ENCODE measurements at places on chromosomes 7 and 10.

GRCh38 chr7:95804052-95804451 lies 31.7 kb downstream of the DYNC1I1 start:
- DNase-seq: no peak

DNA sequence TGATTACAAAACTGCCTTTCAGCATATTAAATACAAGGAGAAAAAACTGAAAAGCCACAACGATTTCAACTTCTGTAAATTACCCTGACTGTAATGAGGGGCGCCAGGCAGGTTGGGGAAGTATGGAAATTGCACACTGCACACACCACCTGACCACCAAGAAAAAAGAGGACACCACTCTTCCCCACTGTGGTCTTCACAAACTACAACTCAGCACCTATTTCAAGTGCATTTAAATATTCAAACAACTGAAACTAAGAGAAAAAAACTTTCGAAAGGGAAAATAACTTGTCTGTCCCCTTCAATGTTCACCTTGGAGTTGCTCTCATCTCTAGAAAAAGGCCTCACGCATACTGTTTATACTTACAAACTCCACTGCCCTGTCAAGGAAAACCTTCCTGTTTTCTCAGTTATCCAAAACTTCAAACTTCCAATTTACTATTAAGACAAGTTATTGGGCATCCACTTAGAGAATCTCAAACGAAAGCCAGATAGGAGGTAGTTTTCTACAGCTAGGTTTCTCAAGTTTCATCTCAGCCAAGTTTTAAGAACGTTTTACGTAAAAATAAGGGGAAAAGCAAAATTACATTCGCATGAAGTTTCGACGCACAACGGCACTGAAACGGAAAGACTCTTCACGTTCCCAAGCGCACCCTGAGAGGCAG lies 1.4 kb downstream of the LARP4B start:
- DNase-seq: no peak

DNA sequence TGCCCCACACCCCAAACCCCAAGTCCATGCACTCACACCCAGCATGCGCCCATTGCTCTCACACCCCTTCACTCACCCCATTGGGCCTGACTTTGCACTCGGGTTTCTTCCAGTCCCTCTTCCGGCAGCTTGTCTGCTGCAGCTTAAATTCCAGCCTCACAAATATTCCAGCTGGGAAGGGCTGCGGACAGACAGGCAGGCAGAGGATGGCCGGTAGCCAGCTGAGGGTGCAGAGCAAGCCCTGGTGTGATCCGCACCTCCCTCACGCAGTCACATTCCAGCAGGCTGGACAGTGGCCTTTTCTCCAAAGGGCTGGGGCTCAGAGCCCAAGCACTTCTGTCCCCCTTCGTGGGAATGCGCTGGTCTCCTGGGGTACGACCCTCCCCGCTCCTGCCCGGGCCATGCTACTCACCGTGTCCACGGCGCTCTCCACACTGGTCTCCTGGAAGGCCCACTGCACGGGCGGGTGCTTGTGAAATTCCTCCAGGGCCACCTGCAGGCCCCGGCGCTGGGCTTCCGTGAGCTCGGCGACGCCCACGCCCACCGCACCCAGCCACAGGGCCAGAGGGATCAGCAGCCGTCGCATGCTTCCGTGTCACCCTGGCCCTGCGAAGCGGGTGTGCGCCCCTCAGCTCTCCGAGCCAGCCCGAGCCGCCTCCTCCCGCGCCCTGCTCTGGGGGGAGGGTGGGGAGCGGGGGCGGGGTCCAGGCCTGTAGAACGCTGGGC lies 1.2 kb downstream of the RARRES2 start:
- DNase-seq: no peak

DNA sequence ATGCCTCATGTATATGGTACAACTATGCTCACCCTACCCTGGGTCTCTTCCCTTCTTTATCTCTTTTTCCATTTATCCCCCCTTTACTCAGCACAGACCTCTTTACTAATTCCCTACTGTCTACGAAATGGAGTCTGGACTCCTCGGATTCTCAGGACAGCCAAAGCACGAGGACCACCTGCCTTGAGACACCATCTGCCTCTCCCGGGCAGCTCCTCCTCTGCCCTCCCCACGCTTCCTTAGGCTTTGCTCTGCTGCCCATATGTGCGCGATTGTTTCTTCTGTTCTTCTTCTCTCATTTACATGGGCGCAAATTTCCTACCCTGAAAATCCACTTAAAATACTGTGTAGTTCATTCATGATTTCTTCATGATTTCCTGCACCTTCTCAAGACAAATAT lies 62.7 kb upstream of the STK17A start:
- no peak for DNase-seq

DNA sequence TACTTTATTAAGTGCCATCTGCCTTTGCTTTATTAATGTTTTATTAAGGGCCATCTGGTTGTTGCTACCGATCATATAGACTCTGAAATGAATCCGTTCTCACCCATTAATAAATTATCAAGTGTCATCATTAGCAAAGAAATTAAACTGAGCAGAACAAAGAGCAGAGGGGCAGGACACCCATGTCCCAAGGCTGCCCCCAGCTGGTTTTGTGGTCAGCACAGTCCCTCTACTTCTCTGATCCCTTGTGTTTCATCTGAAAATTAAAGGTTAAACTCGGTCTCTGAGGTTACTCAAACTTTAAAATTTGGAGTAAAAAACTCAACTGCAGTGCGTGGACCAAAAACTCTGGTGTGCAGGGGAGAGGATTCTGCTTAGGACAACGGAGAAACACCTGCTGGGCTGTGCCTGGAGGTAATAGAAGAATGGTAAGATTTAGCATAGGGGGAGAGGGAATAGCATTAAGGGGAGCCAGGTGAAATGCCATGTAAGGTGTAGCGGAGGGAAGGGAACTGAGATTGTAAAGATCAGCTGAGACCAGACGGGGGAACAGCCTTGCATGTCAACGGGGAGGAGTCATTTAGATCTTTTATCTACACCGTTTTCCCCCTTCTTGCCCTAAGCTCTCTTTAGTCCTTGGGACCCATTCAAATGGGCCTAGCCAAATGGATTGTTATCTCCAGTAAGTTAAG lies 10.8 kb upstream of the GSDME start:
- DNase-seq: no peak

DNA sequence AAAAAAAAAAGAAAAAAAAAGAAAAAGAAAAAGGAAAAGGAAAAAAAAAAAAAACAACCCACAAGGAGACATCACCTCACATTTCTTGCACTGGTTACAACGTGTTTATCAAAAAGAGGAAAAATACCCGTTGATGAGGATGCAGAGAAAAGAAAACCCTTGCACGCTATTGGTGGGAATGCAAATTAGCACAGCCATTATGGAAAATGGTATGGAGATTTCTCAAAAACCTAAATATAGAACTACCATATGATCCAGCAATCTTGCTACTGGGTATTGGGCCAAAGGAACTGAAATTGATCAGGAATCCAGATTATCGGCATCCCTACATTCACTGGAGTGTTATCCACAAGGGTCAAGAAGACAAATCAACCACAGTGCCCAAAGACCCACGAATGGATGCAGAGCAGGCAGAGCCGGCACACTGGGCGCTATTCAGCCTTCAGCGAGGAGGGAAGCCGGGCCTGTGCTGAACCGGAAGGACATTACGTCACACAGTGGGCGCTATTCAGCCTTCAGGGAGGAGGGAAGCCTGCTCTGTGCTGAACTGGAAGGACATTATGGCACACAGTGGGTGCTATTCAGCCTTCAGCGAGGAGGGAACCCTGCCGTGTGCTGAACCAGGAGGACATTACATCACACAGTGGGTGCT lies 258.7 kb downstream of the ZMYND11 start:
- DNase-seq: no peak

- no peak for DNase-seq
These were observed 28.9 kb downstream of the BAG3 start for GRCh38 chr10:119680050-119680449.

- DNase-seq: no peak
These were observed 18.0 kb downstream of the DNTT start for GRCh38 chr10:96322275-96322674.

DNA sequence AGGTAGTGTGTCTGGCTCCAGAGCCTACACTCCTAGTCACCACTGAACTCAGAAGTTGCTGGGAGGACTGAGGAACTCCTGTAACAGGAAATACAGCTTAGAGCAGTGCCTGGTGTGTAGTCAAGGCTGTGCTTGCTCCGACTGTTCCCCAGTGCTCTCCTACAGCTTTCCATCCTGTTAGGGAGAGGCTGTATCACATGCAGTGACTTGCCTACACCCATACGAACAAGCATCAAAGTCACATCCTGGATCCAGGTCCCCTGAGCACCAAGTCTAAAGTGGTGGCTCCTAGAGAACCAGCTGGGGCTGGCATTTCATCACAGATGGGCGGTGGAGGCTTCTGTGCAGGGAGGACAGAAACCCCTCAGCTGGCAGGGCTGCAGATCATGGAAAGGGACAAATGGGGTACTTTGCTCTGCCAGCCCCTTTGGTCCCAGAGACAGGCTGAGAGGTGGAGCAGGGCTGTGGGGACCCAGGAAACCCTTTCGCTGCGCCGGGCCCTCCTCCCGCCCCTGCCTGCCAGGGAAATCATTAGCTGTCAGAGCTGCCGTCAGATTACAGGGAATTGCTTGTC lies 7.7 kb downstream of the ASB10 start:
- no peak for DNase-seq

DNA sequence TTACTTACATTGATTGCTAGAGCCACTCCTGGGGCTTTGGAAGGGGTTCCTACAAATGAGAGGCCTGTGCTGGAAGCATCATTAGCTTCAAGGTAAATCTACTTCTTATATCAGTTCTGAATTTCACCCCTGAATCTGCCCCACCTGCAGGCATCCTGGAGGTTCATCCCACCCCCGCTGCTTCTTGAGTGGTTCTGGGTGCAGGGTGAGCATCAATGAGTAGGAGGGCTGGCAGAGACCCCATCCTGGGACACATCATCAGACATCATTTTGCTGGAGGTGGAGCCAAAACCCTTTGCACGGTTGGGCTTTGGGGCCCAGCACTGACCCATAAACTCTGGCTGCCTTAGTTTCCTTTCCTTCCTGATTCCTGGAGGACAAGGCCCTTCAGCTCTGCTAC lies 143.7 kb downstream of the PTPN20 start:
- DNase-seq: no peak

DNA sequence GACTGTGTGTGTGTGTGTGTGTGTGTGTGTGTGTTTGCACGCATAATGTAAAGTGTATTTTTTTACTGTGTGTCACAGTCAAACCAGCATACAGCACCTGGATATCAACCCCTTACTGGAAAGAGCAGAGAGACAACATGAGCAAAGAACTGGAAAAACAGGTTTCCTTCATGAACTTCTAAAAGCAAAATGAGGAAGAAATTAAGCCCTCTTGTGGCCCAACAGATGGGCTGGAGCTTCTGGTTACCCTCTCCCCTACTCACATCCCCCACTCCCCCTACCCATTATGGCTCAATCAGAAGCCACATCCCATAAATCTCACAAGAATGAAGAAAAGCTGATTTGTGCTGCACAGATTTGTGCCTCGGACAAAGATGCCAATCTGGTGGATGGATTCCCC lies 36.2 kb downstream of the PDE1C start:
- DNase-seq: no peak

- no peak for DNase-seq
These were observed 288.4 kb downstream of the KCNMA1 start for GRCh38 chr10:77349226-77349625.

DNA sequence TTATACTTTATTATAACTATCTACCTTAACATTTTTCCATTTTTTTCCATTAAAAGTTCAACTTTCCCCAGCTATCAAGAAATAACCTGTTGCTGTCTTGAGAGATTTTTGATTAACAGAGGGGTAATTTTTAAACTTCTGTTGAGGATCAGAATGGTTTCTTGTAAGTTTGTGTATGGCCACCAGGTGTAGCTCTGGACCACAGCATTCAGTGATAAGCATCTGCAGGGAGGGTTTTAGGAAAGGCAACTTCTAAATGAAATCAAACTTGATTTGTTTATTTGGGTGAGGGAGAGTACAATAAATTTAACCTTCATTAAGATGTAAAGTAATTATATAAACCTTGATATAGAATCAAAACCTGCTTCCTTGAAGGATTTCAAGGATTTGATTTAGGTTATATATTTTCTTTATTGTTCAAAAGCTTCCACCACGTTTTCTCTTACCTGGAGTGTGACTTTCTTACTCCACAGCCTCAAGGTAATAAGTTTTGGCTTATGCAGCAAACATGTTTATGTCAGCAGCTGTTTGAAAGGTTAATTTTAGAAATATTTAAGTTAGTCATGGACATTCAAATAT lies 153.3 kb downstream of the STK31 start:
- DNase-seq: no peak

- DNase-seq: no peak
These were observed 1.1 kb downstream of the AHR start for GRCh38 chr7:17299483-17299991.

DNA sequence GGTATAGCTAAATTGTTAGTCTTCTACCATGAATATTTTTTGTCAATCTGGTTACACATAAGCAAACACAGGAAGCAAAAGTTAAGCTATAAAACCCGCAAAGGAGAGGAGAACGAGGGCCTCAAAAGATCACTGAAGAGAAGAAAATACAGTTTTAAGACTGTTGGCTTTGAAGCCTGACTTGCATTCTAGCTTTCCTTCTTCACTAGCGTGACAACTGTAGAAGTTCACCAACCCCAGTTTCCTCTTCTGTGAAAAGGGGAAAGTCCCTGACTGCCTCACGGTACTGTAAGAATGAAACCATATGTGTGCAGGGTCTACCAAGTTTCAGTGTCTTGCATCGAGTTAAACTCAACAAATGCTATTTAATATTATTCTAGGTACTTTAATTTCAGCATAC lies 7.5 kb upstream of the LRRN3 start:
- DNase-seq: peak; percentile 16

- peak; percentile 69 for DNase-seq
These were observed at the start of gene MYO1G for GRCh38 chr7:44978511-44979366. TSS of gene MYO1G (minus strand) at chr7:44979015. CDS start at chr7:44978961, 54 bp downstream.

DNA sequence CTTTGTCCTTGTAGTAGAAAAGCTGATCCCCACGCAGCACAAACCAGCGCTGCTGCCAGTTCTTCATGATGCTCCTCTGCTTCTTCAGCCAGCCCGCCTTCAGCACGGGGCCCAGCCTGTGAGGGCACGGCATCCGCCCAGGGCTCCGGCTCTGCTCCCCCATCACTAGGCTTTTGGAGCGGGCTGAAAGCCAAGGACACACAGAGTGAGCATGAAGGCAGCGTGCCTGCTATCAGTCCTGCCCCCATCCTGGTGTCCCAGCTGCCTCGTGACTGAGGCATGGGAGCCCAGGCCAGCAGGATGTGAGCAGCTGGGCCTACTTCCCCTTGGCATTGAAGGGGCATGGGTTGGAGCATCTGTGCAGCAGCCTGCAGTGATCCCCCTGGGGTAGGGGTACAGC lies 21.9 kb downstream of the ARHGAP22 start:
- no peak for DNase-seq

DNA sequence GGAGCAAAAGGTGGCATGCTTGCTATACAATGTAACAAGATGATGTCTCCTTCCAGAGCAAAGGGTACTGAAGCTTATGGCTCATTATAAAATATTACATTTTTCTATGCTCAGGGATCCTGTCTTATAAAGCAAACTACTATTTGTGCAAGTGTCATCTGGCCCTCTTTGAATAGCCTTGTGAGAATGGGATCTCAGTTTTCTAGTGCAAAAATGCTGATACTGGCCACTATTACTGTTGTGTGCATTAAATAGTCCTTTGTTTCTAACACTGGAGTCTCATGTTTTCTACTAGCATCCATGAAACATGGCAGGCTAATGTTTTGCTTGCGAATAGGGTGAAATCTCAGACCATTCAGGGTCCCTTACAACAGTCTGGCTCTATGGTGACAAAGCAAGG lies 823.0 kb downstream of the REEP3 start:
- DNase-seq: no peak

GRCh38 chr7:77525231-77525630 lies 11.9 kb upstream of the PTPN12 start:
- no peak for DNase-seq
